WTC11 (cell line): ENCODE measurements at places on chromosomes 4 and X. TPM values are rescaled to one million over a fixed set of nuclear protein-coding genes. Genes with fewer than 3 reads are reported as not detected.

DNA sequence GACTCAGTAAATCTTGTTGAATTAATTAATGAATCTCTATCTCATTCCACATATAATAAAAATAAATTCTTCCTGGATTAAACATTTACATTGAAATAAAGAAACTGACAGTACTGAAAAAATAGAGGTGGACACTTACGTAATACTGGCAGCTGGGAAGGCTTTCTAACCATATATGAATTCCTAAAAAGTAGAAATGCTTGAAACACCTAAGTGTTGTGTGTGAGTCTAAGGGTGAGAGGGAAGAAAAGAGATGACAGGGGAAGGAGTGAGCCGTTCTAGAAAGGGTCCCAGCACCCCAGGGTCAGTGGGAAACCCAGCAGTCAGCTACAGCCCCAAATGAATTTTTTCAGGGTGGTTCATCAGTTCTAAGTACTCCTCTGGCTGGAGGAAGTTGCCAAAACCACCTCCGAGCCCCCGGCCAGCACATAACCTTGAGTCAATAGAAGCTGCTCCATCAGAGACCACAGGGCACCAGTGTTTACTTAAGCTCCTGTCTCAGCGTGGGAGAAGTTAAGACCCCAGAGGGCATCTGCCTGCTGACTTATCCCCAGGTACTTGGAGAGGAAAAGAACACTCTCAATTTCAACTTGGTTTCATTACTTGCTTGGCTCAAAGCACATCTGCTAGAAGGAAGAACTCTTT lies 18.3 kb downstream of the GAB3 start:
- no peak for DNase-seq

- DNase-seq, result no peak
Measured at GRCh38 chr4:184283659-184284335, 66.1 kb upstream of the ENPP6 start.

- DNase-seq, result no peak
Measured at GRCh38 chrX:154799556-154800348, 5.5 kb downstream of the MPP1 start.

DNA sequence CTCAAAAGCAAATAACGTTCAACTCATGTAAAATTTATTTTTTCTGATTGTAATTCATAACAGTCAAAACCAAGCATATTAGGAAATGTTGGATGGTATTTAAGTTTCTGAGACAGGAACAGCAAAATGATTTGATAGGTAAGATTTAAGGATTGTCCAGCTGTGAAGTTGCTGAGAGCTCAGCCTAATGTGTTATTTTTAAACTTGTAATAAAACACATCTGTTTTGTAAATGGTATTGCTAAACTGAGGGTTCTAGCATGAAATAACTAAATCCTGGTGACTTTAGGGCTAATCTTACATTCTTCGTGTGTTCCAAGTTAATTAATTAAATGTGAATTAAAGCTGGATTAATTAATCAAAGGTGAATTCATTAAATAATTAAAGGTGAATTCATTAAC lies 13.3 kb downstream of the TLR10 start:
- DNase-seq, result no peak

GRCh38 chrX:55593756-55594257 lies 29.4 kb upstream of the FOXR2 start:
- DNase-seq, result no peak

TAF7L gene
- 0.11 to 0.17 TPM in 2 of 3 replicates, not detected in the other for total RNA-seq
